NCI-H1417 (cell line): ENCODE measurements at places on chromosomes 5 and 9.

DNA sequence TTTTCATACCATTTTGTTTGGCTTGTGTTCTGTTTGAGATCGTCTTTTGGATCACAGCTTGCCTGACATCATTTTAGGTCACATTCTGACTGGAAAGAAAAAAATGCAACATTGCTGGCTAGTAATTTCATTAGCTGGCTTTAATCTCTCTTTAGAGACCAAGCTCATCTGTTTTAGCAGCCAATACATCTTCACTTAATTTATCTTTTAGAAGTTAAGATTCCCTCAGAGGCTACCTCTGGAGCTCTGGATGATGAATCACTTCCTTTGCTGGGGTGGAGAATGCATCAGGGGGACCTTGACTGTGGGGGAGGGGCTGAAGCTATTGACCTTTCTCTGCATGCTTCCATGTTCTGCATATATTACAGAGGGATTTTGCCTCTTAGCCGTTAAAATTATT is 181.5 kb upstream of the OTULINL start:
- no peak for DNase-seq

GRCh38 chr5:139998837-139999236 is 44.3 kb downstream of the NRG2 start:
- DNase-seq, result no peak

- DNase-seq, result no peak
Measured at GRCh38 chr5:12623408-12623807, 719.2 kb upstream of the CTNND2 start.

DNA sequence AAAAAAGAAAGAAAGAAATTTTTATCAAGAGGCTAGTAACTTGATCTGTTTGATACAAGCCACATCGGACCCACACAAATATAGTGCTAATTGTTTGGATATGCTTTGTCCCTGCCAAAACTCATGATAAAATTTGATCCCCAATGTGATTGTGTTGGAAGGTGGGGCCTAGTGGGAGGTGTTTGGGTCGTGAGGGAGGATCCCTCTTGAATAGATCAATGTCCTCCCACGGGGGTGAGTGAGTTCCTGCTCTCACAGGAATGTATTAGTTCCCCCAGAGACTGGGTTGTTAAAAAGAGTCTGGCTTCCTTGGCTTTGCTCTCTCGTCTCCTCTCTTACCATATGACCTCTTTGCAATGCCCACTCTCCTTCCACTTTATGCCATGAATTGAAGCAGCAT is 80.6 kb upstream of the CPLX2 start:
- no peak for DNase-seq

GRCh38 chr9:34378376-34379060 is 1.8 kb upstream of the MYORG start:
- DNase-seq, result no peak

DNA sequence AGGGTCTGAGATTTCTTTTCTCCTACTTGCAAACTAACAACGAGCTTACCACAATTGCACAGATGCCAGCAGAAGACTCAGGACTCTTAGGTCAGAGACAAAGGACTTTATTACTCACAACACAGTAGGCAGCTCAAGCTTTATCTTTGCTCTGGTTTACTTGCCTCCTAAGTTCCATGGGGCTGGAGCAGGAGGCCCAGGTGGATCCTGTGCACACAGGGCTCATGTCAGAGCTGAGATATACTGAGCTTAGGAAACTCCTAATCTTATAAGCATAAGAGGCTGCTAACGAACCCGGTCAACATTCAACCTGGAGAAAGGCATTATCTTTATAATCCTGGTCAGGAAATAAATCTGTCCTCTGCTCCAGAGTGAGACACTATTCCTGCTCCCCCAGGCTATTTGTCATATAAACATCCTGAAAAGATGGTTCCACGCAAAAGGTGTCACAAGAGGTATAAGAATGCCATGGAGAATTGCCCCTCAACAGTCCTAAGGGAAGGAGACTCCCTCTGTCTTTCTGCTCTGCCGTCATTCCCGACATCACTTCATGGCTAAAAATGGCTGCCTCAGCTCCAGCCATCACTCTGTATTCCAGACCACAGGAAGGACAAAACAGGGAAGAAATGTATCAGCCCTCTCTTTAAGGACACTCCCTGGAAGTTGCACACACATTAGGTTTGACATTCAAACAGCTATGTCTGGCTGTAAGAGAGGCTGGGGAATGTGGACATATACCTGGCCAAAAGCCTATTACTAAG is 16.2 kb downstream of the DUSP1 start:
- no peak for DNase-seq

GRCh38 chr5:160651692-160652645 is 200.0 kb downstream of the ATP10B start:
- DNase-seq, result peak; percentile 93

- no peak for DNase-seq
Measured at GRCh38 chr5:144712090-144712489, 541.4 kb downstream of the KCTD16 start.

DNA sequence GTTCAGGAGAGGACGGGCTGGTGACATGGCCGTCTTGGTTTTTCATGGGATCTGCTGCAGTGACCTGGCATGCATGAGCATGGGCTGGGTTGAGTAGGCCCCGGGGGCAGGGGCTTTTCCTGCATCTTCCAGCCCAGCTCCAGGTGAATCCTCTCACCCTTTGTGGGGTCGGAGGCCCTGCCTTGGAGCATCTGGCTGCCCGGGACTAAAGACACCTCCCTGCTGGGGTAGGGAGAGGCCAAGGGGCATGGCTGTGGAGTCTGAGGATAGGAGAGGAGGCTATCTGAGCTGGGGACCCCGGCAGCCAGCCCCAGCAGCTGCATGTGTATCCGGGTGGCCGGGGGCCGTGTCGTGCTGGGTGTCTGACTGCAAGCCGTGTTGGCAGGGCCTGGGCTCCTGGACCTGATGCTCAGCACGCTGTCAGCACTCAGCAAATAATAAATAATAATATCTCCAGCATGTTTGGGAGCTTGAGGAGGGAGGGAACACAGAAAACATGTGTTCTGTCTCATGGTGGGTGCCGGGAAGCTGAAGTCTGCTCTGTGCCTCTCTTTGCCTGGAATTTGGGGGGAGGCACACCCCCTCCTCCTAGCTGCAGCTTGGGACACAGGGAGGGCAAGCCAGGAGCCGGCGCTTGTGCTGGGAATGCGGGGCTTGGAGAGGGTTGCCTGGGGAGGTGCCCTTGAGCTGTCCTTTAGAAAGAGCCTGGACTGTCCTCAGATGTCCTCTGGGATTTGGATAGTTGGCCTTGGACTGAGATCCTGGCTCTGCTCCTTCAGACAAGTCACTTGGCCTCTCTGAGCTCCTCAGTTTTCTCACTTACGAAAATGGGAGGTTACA is 28.4 kb upstream of the PITX1 start:
- DNase-seq, result no peak

DNA sequence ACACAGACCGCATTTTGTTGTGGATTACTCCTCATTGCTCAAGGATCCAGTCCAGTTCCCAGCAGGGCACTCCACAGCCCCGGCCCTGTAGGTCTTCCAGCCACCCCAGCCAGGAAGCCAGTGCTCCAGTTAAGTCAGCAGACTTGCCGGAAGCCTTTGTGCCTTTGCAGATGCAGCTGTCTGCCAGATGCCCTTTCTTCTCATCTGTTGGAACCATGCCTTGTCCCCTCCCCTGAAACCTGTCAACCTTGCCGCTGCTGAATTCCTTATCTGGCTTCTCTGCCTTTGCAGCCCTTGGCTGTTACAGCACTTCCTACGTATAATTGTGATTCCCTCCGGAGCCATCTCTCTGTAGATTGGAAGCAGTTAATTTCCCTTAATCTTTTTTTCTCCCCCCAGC is 28.4 kb downstream of the PSAT1 start:
- no peak for DNase-seq

DNA sequence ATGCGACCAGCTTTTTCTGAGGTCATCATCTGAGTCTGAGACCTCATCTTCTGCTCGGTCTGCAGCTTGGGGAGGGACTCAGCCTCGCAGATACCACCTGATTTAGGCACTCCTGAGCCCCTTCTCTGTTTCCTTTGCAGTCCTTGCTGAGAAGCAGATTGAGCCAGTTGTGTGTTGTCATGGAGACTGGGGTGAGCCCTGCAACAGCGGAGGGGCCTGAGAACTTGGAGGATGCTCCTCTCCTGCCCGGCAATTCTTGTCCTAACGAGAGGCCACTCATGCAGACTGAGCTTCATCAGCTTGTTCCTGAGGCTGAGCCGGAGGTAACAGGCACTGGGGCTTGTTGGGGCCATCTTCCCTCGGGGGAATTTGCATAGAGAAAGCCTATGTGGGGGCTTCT is 19.2 kb downstream of the TEX53 start:
- DNase-seq, result no peak

DNA sequence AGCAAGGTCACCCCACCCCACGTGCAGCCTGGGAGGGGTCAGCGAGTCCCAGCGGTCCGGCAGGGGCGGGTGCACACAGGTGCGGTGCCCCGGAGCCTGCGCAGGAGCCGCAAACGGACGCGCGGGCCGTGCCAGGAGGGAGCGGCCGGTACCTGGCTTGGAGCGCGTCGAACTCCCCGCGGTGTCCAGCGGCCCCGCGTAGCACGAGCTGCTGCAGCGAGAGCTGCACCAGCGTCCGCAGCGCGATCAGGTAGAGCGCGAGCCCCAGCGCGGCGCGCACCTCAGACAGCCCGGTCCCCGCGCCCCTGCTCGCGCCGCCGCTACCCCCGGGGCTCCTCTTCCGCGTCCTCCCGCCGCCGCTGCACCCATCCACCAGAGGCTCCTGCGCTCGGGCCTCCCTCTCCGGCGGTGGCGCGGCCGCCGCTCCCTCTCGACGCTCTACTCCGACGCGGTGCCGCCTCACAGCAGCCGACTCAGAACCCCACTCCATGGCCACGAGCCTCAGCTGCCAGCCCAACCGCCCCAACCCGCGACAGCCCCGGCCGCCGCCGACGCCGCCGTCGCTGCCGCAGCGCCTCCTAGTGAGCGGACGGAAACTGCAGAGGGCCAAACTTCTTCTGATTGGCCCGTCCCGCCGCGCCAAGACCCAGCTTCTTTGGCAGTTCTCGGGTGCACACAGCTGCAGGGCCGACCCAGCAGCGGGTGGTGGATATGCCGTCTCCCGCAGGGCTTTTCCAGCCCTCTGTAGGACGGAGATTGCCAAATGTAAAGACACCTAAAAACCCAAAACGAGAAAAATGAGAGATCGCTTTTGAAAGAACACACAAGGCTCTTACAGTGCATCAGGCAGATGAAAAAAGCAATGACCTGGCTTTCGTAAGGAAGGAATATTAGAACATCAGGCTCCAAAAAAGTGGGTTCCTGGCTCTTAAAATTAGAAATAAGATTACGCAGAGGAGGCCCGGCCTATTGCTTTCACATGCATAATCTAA is at the start of gene ERMP1:
TSS of gene ERMP1 (minus strand) at position 580 of the 992 bp plus-strand sequence. CDS start at position 490, 90 bp downstream.
- DNase-seq, result peak; percentile 85

- DNase-seq, result peak; percentile 15
Measured at GRCh38 chr9:126956917-126957686, 42.5 kb downstream of the RALGPS1 start.

DNA sequence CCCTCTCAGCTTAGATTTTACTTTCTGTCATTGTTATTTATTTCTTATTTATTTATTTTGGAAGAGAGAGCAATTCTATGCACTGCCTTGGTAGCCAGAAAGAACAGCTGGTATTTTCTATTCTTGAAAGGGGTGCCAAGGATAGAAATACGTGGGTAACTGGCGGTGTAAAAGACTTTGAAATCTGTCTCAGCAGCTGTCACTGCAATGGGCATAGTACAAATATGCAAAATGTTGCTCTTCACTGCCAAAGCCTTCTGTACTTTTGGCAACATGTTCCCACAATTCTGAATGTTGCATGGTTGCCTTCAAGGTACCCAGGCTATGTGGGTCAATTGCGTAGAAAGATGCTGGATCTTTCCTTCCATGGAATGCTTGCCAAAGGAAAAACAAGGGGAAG is 230.2 kb upstream of the EDIL3 start:
- no peak for DNase-seq

- DNase-seq, result no peak
Measured at GRCh38 chr5:177333420-177334154, 17.9 kb downstream of the LMAN2 start.

DNA sequence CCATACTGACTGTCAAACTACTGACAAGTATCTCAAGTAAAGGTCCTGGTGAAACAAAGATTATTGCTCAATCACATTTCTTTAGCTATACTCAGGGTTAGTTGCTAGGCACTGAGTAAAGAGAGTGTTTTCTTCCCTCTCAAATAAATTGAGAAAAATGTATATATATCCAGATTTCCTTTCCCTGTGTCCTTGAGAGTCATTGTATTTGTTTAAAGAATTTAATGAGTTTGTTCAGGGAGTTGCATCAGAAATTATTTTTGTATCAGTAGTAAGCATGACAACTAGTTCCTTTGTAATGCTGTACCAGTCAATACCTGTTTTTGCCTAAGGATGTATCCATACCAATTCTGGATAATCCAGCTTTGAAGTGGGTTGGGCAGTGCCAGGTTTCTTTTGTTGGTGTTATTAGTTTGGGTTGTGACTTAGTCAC is 3.2 kb upstream of the ANKHD1 start:
- no peak for DNase-seq

DNA sequence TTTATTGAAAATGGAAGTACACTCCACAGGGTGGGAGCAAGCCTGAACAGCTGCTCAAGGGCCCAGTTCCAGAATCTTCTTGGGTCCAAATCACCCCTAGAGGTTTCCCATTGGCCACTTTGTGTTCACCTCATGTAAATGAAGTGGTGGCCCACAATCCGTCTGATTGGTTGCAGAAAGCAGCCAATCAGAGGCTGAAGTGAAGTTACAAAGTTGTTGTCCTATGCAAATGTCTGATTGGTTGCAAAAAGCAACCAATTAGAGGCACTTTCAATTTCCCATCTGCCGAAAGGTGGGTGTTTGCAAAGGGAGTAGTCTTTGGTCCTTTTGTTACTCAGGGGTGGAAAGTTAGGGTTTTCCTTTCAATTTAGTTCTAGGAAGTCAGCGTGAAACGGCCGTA is 8.8 kb downstream of the TMEM171 start:
- DNase-seq, result no peak

DNA sequence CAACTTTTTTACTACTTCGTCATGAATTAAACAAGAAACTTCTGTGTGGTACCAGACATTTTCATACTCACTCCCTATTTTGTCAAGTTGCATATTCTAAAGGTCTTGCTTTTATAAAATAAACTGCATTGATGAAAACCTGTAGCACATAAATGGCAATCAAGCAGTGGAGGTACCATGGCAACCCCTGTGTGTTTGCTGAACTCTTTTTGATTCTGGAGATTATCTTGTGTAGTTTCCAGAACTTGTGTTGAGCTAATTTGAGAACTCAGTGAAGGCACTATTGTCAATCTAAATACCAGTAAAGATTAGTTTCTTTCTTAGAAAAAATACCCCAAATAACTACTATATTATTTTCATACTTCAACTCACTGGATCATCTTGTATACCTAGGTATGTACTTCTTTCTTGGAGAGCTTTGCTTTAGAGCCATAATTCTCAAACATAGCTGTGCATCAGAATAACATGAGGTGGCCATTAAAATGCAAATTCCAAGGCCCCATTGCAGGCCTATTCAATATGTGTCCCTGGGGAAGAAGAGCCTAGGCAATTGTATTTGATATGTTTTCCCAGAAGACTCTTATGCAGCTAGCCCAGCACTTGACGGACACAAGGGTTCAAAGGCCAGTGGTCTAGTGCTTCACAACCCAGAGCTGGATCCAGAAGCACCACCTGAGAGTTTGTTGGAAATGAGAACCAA is 9.8 kb upstream of the PRLR start:
- no peak for DNase-seq
